ENCODE measurements at places on chromosomes 11 and 22. TPM values are rescaled to one million over a fixed set of nuclear protein-coding genes. Genes with fewer than 3 reads are reported as not detected.

DNA sequence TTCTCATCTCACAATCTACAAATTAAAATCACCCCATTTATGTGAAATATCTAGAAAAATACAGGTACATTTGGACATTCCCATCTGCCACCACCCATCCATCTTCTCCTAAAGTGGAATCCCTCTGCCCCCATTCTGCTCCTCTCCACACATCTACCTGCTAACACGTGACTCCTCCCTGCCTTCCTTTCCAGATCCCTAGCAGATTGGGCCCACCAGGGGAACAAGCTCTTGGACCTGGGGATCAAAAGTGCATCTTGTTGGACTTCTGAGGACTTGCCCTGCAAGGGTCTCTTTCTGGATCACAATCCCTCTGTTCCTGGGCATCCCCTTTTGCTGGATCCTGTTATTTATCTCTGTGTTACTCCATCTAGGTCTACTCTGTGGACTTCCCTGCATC lies 107.6 kb downstream of the ZNF280B start:
- no peak for DNase-seq

GRCh38 chr22:44775862-44776261 lies 23.5 kb downstream of the ARHGAP8 start:
- no peak for DNase-seq

Gene EIF1AD
- total RNA-seq = 32.6 TPM

Gene NLRP10
- total RNA-seq = not detected

Gene SREBF2
- total RNA-seq = 156 TPM

Gene OSBP2
- total RNA-seq = 6.0 TPM

Data from upper lobe of right lung (tissue), 1 donor.